ENCODE measurements at places on chromosomes 16 and 17. TPM values are rescaled to one million over a fixed set of nuclear protein-coding genes. Genes with fewer than 3 reads are reported as not detected.

GRCh38 chr17:35265566-35266141 is 22.8 kb downstream of the SLFN5 start:
- H3K4me3 ChIP-seq = no peak overlapping the region
- peaks cover 50% of the 10 kb centered on the region for H3K4me1 ChIP-seq
- peaks cover 43% of the 10 kb centered on the region for H3K36me3 ChIP-seq
- no peak for DNase-seq

GRCh38 chr17:15884731-15885130 is 60.2 kb upstream of the ADORA2B start:
- H3K27me3 ChIP-seq = no peaks in the 10 kb centered on the region
- no peak overlapping the region for H3K4me3 ChIP-seq
- no peak overlapping the region for H3K27ac ChIP-seq
- DNase-seq = no peak
- H3K4me1 ChIP-seq = peaks cover 8% of the 10 kb centered on the region

DNA sequence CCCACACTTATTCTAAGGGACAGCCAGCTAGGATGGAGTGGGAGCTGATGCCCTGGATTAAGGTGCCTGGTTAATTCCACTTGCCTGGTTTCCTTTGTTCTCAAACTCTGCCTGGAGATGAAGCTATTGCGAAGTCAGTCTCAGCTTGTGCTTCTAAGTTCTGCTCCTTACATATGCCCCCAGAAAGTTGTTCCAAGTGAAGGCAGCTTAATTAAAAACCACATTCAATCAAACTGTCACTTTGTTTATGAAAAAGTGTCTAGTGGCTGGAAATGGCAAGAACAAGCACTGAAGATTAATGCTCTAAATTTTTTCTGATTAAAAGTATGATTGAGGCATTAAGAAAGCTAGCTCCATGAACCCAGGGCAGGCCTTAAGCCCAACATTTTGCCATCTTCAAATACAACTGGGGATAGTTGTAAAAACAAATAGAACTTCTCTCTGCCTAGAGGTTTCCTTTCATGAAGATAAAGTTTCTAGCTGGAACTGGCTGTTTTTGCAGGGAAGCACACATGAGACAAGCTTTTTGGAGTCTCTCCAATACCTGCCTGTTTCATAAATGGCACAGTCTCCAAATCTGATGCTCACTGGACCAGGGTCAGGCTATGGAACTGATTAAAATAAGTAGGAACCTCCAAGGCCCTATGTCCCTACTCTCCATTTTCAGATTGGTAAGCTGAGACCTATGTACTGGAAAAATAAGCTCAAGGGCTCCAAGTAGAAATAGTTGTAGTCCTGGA is 100.9 kb downstream of the GRIN2A start:
- H3K4me1 ChIP-seq = no peaks in the 10 kb centered on the region
- H3K27ac ChIP-seq = no peak overlapping the region
- H3K36me3 ChIP-seq = no peaks in the 10 kb centered on the region
- no peaks in the 10 kb centered on the region for H3K27me3 ChIP-seq

GRCh38 chr17:81189670-81190530 is 23.9 kb upstream of the AATK start:
- no peak overlapping the region for H3K4me3 ChIP-seq
- no peak for DNase-seq
- H3K27me3 ChIP-seq = no peaks in the 10 kb centered on the region
- no peaks in the 10 kb centered on the region for H3K36me3 ChIP-seq
- H3K4me1 ChIP-seq = no peaks in the 10 kb centered on the region

- DNase-seq = no peak
- H3K27ac ChIP-seq = no peak overlapping the region
- no peaks in the 10 kb centered on the region for H3K27me3 ChIP-seq
- peaks cover 5% of the 10 kb centered on the region for H3K36me3 ChIP-seq
- no peak overlapping the region for H3K4me3 ChIP-seq
Observed at GRCh38 chr16:69703638-69704037, 22.7 kb downstream of the NQO1 start.

GRCh38 chr16:89334050-89334449 is 116.5 kb downstream of the ZNF778 start:
- no peak for DNase-seq
- H3K4me1 ChIP-seq = peaks cover 84% of the 10 kb centered on the region
- H3K27ac ChIP-seq = no peak overlapping the region
- no peak overlapping the region for H3K4me3 ChIP-seq
- H3K36me3 ChIP-seq = no peaks in the 10 kb centered on the region

Gene RRAD
- total RNA-seq = 0.60 TPM

Gene MRPL27
- total RNA-seq = 88.8 TPM

Gene CDH13
- total RNA-seq = not detected

Gene CCL16
- total RNA-seq = not detected

Gene C17orf50
- total RNA-seq = not detected

All from CD8-positive, alpha-beta memory T cell (primary cell).